ENCODE measurements at places on chromosomes 2 and 18.

GRCh38 chr2:95046371-95047112 lies 21.0 kb downstream of the MAL start:
- no peak for DNase-seq

GRCh38 chr2:203811491-203812221 lies 55.9 kb upstream of the CTLA4 start:
- DNase-seq: peak; percentile 63

DNA sequence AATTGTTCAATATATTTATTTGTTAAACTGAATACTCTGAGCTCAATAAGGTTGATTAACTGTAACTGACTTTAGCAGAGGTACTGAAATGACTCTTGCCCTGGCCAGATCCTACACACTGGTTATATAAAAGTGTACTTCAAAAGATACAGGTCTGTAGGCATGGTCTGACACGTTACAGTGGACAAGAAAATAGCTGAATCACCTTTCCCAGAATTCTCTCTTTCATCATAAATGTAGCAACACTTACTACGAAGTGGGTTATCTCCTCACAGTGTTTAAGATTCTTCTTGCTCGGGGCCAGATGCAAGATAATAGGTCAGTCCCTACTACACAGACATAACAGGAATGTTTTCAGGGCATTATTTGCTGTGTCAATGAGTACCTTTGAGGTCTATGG lies 107.0 kb upstream of the ZC3H15 start:
- DNase-seq: peak; percentile 3

DNA sequence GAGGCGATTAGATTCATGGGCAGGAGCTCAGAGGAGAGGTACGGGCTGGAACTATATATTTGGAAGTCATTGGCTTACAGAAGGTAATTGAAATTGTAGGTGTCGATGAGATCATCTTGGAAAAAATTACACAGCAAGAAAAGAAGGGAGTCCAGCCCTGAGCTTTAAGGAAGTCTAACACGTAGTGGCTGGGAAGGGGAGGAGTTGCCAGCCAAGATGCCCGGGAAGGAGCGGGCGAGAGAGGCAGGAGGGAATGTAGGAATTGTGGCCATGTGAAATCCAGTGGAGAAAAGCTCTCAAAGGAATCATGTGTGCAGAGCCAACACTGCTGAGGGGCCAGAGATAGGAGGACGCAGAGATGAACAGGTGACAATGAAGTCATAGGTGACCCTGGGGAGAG lies 25.6 kb upstream of the SCYGR1 start:
- no peak for DNase-seq

DNA sequence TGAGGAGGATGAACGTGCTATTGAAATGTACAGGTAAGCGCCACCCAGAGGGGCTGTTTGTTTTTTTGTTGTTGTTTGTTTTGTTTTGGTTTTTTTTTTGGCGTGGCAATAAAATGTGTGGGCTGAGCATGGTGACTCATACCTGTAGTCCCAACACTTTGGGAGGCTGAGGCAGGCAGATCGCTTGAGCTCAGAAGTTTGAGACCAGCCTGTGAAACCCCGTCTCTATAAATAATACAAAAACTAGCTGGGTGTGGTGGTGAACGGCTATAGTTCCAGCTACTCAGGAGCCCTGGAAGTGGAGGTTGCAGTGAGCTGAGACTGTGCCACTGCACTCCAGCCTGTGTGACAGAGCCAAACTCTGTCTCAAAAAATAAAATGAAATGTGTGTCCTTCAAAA lies 6.2 kb downstream of the PDCL3 start:
- no peak for DNase-seq

DNA sequence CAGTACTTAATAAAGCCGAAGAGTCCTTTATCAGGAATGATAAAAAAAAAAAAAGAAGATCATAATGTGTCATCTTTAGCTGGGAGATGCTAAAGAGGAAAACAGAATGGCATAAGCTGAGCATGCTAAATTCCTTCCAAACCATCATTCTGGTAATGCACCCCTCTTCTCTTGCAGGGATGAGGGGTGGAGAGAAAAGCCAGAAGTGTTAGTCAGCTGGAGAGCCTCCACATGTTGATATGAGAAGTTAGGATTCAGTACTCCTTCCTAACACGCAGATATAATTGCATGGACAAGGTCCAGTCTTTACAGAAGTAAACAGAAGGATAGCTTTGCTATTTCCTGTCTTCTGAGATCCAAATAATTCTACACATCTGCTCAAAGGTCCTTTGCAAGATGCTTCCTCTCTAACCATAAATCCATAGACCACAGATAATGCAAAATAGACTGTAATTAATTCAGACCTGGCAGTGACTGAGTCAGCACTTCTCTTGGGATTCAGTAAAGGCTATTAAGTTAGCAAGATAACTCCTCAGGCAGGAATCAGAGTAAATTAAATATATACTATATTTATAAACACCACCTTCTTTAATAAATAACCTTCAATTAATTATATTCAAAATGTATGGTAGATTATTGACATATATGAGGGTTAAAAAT lies 930.0 kb upstream of the KLHL29 start:
- no peak for DNase-seq

GRCh38 chr18:78517328-78517727 lies 462.3 kb upstream of the SALL3 start:
- DNase-seq: no peak

DNA sequence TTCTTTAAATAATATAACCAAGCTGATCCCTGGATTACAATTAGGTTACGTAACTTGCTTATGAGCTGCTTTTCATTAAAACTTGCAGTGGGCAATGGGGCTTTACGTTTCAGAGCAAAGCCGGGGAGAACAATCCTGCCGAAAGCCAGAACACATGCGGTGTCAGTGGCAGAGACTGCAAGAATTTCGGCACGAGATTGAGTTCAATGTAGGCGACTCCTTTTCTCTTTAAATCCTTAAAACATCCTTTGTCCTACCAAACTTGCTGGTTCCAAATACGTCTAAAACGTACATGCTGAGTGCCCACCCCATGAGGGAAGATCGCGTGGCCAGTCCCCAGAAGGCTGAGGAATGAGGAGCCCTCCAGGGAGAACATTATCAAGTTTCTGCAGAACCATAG lies 36.8 kb upstream of the NCOA1 start:
- DNase-seq: peak; percentile 47

Measured in fibroblast of villous mesenchyme (primary cell).